ENCODE measurements at places on chromosomes 13 and 19. TPM values are rescaled to one million over a fixed set of nuclear protein-coding genes. Genes with fewer than 3 reads are reported as not detected.

DNA sequence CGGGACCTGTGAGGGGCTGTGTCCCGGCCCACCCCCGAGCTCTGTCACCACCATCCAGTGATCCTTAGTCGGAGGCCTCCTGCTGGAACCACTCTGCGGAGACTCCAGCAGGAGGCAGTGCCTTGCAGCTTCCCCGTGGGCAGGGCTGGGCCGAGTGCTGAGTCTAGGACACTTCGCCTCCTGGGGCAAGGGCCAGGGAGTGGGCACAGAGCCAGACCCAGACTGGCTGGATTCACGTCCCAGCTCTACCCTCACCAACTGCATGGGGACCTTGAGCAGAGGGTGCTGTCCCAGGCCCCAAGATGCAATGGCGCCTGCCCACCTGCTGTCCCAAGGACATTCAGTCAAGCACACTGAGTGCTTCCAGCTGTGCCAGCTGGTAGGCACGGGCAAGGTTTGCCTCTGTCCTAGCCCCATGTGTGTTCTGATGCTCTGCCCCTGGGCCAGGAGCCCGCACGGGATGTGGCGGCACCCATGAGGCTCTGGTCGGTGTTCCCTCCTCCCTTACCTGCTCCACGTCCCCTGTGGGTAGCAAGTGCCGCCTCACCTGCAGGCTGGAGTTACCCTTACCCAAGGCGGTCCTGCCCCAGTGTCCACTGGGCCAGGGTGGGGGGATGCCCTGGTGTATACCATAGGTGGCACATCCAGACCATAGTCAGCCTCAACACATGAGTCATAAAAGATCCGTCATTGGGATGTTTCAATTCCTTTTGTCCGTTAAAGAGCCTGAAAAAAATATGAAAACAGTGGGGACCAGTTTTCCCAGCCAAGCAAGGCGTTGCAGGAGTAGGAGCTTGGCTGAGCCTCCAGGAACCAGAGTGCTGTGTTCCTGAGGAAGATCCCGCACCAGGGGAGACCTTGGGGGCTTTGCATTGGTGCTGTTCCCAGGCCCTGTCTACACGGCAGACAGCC lies 7.4 kb downstream of the FZR1 start:
- no peak for DNase-seq

- DNase-seq: no peak
Measured at GRCh38 chr13:110554946-110555345, 6.6 kb downstream of the RAB20 start.

Gene ABHD8
- 13.6 TPM for total RNA-seq

Gene ZNF331
- 23.2 TPM for total RNA-seq

DNA sequence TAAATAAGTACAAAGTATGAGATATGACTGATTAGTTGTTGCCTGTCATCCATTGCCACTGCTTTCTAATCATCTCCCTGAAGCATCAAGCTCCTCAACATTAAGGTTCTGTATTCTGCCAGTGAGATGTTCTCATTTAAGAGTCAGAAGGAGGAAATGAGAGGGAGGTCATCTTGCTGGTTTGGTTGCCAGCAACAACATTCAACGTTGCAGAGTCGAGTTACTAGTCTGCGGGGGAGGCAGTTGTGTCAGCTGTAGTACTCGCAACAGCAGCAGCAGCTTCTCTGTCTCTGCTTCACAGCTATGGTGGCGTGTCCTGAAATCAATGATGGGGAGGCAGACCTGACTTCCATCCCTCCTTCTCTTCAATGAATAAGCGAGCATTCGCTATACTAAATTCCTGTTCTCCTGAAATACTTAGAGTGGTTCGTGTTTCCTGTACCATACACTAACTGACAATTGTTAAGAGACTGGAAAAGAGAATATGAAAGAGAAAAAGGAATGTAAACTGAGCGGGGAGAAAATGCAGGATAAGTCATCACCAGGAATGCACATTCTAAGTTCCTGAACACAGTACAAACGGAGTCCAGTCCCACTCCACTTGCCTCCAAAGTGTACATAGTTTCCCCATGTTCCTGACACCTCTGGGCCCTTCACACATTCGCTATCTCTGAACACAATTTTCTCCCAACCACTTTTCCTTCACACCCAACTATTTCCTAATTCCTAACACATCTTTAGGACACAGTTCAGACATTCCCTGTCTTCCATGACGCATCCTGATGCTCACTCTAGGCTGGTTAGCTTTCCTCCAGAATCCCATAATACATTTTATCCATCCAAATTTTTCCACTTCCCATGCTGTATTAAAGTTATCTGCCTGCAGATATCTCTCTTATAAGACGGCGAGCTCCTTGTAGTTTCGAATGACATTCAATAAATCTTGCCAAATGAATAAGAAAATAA lies 263.0 kb downstream of the KLF12 start:
- DNase-seq: no peak

Gene TJP3
- total RNA-seq: 10.7 TPM

Gene CYP2S1
- 108 TPM for total RNA-seq

Gene CEACAM4
- total RNA-seq: not detected

Gene ZMYM2
- 91.9 TPM for total RNA-seq

DNA sequence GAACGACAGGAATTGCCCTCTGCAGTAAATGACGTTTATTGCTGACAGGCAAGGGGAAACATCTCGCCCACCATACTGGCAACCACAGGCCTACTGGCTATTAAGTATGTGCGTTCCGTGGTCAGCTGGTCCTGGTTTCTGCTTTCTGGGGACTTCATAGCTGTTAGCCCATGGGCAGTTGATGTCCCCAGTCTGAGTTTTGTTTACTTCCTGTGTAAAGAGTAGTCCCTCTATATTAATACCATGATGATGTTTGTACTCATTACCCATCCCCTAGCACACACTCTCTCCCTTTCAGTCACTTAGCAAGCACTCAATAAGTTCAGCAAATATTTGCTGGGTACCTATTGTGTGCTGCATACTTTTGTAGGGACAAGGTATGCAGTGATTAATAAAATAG lies 6.5 kb upstream of the MIA start:
- no peak for DNase-seq

Gene CCNA1
- 0.97 TPM for total RNA-seq

GRCh38 chr13:35475212-35475959 lies 1.1 kb downstream of the MAB21L1 start:
- DNase-seq: peak; percentile 63

DNA sequence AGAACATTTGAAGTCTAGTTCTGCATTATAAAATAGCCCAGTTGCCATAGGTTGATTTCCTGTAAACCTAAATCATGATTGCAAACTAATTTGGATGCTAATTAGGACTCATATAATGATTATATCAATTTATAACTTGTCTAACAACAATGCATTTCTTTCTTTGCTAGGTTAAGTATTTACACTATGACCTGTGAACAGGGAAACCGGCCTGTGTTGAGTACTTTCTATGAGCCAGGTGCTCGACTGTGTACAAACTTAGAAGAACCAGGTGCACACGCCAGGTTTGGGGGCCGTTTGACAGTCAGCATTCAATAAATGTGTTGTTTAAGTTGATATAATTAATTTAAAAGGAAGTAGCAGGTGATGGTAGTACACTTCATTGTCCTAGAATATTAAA lies 203.1 kb downstream of the TM9SF2 start:
- no peak for DNase-seq

Gene GIPR
- total RNA-seq: 0.81 TPM

- peak; percentile 96 for DNase-seq
Measured at GRCh38 chr13:76980075-76980718, 11.7 kb upstream of the CLN5 start.

DNA sequence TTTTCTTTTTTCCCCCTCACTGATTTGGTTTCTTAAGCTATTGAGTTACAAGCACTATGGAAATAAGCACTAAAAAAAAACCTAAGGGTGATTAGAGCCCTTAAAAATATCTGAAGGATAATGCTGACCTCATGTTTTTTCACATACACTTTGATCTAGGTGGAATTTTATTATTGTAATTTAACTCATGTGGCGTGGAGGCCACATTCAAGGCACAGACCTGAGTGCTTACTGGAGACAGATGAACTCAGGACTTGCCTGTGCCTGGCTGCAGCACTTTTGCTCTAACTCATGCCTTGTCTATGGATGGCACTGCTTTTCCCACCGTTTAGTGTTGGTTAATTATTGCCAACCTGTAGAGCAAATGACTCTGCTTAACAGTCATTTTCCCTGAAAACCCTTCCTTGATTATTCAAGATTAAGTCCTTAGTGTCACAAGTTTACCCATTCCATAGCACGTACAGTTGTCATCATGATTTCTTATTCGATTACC lies 541.4 kb downstream of the GPC6 start:
- no peak for DNase-seq

Gene ANGPTL8
- total RNA-seq: not detected

Gene SLC15A1
- total RNA-seq: 1.1 TPM

Gene B3GNT3
- 1.7 TPM for total RNA-seq

GRCh38 chr19:49491804-49492572 lies 4.2 kb upstream of the RPS11 start:
- no peak for DNase-seq

Gene KLK10
- 0.14 TPM for total RNA-seq

DNA sequence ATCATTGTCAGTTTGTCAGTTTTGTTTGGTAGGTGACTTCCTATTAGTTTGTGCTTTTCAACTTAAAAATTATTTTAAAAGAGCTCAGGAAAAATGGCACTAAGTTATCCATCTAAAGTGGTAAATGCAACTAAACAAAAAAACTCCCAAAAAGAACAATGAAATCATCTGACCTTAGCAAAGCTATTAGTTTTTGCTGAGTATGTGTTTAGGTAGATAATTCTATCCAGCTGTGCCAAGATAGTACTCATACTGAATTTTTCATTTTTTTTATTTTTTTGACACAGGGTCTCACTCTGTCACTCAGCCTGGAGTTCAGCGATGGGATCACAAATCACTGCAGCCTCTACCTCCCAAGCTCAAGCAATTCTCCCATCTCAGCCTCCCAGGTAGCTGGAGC lies 645.3 kb downstream of the TBC1D4 start:
- no peak for DNase-seq

DNA sequence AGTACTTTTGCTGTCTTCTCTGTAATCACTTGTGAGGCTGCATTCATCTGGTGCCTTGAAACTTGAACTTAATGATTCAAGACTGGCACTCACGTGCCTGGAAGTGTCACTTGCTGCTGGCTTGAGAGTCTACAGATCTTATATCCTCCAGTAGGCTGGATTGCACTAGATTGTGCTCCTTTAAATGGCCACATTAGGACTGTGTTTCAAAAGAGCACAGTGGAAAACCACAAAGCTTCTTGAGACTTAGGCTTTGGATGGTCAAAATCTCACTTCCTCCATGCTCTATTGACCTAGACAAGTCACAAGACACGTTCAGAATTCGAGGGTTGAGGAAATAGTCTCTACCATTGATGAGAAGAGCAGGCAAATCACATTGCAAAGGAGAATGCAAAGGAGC lies 1278.8 kb upstream of the MIR17HG start:
- DNase-seq: no peak

DNA sequence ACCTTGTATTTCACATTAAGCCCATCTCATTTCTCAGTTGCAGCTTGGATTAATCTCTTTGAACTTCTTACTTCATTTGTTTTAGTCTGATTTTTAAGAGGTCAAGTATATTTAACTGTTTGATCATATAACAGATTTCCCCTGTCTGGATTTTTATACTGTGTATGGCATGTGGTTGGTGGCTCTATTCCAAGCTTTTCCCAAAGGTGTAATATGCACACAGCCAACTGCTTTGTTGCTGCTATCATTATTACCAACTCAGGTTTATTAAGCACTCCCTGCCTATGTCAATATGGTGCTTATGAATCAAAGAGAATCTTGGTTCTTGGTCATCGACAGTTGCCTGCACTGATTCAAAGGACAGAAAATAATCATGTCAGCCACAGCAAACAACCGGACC lies 92.6 kb downstream of the RAP2A start:
- no peak for DNase-seq

Gene GSX1
- not detected for total RNA-seq

- no peak for DNase-seq
Measured at GRCh38 chr19:46620716-46621115, 4.2 kb downstream of the PTGIR start.

DNA sequence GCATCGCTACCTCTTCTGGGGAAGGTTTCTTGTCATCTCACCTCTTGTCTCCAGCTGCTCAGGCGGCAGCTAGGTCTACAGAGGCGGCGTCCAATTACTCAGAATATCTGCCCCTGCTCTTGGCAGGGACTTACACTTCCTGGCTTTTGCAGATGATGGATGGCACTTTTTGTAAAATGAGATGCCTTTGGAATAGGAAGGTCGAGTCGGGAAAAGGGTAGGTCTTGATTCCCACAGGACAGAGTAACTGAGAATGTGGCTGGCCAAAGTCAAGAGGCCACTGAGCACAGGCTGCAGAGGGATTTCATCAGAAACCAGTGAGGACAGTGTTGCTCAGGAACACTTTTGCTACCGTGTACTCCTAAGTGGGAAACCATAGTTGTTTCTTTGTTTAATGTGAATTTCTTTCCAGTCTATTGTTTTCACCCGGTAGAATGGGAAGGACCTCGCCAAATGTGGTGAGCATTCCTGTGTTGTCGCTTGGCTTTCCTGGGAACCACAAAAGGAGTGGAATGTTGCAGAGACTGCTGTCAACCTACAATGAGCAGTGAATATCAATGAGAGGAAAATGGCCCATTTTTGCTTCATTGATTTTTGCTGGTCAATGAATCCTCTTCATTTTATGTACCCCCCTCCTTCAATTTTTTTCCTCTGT lies 383.7 kb downstream of the HS6ST3 start:
- no peak for DNase-seq

DNA sequence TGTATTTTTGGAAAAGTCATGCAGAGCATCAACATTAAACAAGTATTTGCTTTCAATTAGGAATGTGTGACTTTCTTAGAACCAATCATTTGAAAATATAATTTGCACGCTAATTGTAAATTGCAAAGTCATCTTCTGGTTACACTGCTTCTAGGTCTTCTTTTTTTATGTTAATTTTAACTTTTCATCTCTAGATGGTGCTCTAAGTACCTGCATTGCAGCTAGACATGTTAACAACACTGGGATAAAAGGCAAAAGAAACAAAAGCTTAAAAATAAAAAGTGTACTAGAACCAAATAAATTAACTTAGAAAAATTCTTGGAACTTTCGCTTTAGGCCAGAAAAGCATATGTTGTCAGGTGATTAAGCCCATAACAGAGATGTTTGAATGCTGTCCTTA lies 2758.2 kb downstream of the PCDH9 start:
- DNase-seq: peak; percentile 3

DNA sequence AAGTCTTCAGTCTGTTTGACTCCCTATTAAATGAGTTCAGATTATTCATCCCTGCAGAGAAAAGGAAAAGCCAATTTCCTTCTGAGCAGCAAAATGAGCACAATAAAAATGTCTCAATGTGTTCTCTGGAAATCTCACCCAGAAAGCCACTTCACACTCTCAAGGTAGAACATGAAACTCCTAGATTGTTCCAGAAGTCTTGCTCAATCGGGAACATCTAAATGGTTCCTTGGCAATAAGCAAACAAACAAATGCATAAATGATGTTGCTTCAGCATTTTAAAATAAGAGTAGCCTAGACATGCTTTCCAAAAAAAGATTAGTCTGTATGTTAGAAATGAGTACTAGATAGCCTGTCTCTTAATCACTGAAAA lies 59.7 kb upstream of the TNFRSF19 start:
- no peak for DNase-seq

- DNase-seq: no peak
Measured at GRCh38 chr13:73369095-73369494, 310.3 kb downstream of the KLF5 start.

Measured in H7 (cell line).